ENCODE measurements at places on chromosomes 12 and 14.

- no peak for DNase-seq
Observed at GRCh38 chr14:33525626-33526025, 425.2 kb downstream of the EGLN3 start.

- DNase-seq, result no peak
Observed at GRCh38 chr14:59333668-59334067, 131.5 kb downstream of the GPR135 start.

DNA sequence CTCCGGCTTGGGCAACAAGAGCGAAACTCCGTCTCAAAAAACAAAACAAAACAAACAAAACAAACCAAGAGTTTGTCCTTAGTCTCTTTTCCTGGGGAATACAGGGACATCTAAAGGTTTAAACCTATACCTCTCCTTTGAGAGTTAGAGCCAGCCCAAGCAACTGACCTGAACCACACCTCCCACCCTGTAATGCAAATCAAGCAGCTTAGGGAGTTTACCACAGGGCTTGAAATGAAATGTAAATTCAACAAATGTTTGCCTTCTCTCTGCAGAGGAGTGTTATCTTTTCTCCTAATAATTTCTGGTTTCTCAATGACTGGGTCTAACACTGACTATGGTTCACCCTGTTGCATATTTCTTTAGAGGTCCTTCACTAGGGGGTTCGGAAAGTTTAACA is 16.7 kb downstream of the PPP1CC start:
- no peak for DNase-seq

- DNase-seq, result no peak
Observed at GRCh38 chr12:68445824-68446223, 113.7 kb upstream of the MDM1 start.

- no peak for DNase-seq
Observed at GRCh38 chr12:113462998-113463745, 8.5 kb downstream of the LHX5 start.

DNA sequence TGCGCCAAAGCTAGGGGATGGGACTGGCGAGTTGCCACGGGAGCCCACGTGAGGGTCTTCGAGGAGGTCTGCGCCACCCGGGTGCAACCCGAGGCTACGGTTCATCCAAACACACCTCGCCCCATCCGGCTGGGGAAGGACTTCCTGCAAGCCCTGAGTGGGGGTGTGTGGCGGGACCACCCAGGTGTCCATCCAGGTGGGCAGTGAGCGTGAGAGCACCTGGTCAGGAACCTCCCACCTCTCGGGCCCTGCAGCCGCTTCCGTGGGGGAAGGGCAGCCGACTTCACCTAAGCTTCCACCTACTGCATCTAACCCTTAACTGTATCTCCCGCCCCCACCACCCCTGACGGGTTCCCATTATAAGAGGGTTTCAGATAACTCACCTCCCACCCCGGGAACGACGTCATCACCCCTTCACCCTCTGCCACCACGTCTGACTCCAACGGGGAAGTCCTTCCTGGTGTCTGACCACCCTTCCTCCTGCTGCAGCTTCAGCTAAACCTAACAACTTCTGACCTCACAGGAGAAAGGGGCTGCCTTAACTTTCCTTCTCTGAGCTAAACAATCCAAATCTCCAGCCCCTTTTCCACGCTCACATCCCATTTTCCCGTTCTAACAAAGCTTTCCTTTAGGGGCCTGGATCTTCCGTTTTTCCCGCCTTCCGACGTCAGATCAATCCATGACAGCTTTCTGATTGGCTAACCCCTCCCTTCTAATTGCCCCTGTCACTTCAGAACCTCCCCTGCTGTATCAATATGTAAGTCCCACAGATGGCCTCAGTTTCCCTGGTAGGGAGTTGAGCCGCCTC is 27.4 kb upstream of the SMUG1 start:
- no peak for DNase-seq

- DNase-seq, result no peak
Observed at GRCh38 chr12:120259418-120260202, 5.9 kb downstream of the PXN start.

- DNase-seq, result no peak
Observed at GRCh38 chr12:41530441-41530840, 342.3 kb downstream of the PDZRN4 start.

DNA sequence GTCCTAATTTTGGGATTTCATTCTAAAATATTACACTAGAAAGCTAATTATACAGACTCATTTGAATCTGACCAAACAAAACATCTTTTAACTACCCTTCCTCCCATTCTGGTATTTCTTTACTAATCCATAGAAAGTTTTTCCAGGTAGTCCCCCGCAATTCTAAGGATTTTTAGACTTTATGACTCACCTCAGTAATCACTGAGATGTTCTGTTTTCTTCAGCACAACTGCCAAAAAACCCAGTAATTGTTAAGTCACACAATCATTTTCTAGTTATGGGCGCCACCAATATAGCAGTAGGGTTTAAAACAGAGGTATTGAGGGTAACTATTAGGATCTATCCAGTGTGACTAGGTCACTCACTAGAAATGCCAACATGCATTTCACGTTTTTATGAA is 1.6 kb upstream of the ARID4A start:
- DNase-seq, result no peak

- no peak for DNase-seq
Observed at GRCh38 chr12:72502546-72502945, 230.4 kb downstream of the TRHDE start.

DNA sequence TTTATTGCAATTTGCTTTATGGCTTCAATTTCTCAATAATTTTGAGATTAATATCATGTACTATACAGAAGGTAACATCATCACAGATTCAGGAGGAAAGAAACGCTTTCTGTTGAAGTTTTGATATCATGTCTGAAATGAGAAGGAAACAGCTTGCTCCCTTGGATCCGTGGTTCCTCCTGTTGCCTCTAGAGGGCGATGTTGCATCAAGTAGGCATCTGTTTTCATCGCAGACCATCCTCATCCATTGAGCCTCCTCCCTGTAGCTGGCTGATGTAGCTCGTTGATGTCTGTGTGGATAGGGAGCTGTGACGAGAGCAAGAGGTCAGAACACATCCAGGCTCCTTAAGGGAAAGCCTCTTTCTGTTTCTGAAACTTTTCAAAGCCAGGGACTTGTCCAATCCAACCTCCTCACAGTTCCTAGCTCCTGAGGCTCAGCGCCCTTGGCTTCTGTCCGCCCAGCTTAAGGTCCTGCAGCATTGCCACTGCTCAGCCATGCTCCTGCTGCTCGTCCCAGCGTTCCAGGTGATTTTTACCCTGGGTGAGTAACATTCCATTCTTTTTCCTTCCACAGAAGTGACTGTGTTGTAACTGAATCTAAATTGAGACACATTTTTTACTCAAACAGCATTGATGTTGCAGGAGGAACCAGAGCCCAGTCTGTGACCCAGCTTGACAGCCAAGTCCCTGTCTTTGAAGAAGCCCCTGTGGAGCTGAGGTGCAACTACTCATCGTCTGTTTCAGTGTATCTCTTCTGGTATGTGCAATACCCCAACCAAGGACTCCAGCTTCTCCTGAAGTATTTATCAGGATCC is 304.8 kb upstream of the OR4E1 start:
- peak; percentile 21 for DNase-seq

DNA sequence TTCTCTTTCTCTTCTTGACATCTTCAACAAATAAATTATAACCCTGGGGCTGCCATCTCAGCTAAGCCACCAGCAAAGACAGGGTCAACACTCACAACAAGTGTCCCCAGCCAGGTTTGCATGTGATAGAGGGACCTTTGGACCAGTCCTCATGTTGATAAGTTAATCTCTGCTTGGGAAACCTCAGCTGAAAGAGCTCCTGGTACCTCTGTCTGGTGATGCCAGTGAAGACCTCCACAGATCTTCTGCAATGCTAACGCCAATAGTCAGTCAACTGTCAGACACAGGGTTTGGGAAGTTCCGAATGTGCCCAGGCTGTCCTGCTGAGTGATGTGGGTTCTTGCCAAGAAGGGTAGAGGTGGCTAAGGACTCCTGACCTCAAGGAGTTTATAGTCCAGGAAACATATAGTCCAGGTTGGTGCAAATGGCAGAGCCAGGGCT is 179.8 kb upstream of the GZMB start:
- DNase-seq, result no peak

- DNase-seq, result no peak
Observed at GRCh38 chr12:110355073-110355472, 48.4 kb downstream of the ANAPC7 start.

GRCh38 chr12:13178568-13179210 is 17.8 kb upstream of the EMP1 start:
- DNase-seq, result no peak

DNA sequence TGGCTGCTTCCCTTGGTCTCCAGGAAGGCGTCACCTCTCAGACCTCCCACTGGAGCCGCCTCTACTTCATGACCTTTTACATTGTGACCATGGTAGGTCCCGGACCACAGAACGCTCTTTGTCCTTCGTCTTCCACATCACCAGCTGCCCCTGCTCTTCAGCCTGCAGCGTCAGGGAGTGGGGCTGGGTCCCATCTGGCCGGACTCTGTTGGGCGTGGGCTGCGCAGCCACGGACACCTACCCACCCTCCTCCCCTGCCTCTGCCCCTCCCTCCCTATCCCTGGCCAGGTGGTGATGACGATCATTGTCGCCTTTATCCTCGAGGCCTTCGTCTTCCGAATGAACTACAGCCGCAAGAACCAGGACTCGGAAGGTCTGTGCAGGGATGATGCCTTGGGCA is 43.3 kb downstream of the SLC8B1 start:
- no peak for DNase-seq

DNA sequence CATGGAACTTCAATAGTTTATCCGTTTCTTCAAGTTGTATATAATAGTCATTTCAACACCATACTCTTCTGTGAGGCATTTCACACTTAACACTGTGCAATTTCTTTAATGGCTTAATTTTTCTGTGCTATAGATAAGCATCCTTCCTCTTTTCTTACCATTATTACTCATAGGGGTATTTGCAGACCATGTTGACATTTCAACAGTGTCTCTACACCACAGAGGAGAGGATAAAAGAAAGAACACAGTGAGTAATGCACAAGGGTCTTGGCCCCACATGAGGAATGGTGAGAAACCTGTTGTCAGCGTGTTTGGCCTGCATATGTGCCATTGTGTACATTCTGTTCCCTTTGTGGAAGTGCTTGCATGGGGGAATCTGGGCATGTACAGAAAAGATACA is 421.5 kb upstream of the MDGA2 start:
- DNase-seq, result no peak

GRCh38 chr12:95762123-95762785 is 28.3 kb downstream of the NTN4 start:
- DNase-seq, result no peak

GRCh38 chr12:24759155-24759554 is 189.7 kb downstream of the BCAT1 start:
- DNase-seq, result no peak

DNA sequence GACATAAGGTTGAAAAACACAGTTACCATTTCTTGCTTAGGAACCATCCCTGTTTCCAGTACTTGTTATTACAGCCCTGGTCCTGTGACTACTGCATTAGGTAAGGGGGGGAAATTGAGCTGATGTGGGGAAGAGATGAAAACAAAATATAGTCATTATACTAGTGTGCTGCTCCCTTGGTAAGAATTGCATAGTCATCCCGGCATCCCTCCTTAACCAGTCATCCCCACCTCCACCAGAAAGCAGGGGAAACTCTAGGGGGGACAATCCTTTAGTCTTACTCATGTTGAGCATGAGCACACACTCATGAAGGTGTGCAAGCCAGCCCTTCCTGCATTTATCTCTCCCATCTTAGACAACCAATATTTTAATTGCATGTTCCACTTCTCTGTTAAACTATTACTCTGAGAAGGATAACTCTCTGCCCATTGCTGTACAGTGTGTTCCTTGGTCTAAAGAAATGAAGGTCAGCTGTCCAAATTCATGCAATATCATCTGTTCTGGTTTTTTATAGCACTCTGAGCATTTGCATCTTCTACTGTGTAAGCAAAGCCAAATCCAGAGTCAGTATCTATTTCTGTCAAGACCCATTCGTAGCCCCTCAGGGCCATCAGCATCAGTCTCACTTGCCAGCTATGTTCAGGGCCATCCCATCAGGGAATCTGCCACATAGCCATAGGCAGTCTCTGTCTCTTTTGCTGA is 46.8 kb downstream of the TMEM30B start:
- no peak for DNase-seq

- DNase-seq, result no peak
Observed at GRCh38 chr12:95742586-95742985, 48.0 kb downstream of the NTN4 start.

DNA sequence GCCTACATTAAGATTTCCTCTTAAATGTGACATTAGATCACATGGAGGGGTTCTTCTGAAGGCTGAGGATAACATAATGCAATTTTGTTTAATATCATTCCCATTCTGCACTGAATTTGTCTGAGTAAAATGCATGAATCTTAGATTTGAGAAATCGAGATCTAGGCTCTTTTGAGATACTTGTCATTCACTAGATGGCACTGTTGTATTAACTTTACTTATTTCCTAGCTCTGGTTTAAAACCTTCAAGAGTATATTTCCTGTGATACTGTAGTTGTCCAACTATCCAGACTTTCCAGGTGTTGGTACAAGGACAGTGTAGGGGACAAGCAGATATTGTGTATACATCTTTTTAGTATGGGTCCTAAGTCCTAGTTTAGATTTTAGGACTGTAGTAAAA is 91.7 kb upstream of the SEL1L start:
- no peak for DNase-seq

- DNase-seq, result no peak
Observed at GRCh38 chr12:124754949-124755800, 108.5 kb downstream of the SCARB1 start.

DNA sequence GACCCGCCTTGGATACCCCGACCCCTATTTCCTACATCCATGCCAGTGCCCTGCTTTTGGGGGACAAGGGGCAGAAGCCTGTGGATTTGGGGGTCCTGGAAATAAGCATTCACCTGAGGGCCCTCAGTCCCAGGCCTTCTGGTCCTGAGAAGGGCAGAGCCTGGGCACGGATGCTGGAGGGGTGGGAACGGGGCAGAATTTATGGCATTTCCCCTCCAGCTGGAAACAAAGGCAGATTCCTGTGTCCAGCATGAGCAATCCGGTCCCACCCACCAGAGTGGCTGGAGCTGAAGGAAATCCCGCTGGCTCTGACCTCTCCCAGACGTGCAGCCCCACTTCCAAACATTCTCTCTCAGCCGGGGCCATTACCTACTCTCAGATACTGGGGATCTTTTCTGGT is 9.3 kb downstream of the ANKRD33 start:
- no peak for DNase-seq

- DNase-seq, result no peak
Observed at GRCh38 chr12:94678849-94679248, 28.5 kb upstream of the TMCC3 start.
